Caki2 (cell line): ENCODE measurements at places on chromosomes 2 and 18. TPM values are rescaled to one million over a fixed set of nuclear protein-coding genes. Genes with fewer than 3 reads are reported as not detected.

Gene SLC35F6
- total RNA-seq, result 59.5 and 61.8 TPM in 2 replicates

Gene MAP3K20
- total RNA-seq, result 22.2 and 25.0 TPM in 2 replicates

Gene MOGAT1
- not detected in 2 replicates for total RNA-seq

Gene GPBAR1
- total RNA-seq, result 0.12 TPM in 1 of 2 replicates, not detected in the other

Gene ANKRD36C
- total RNA-seq, result 7.9 and 9.1 TPM in 2 replicates

Gene DQX1
- total RNA-seq, result not detected in 2 replicates

Gene INPP4A
- 8.9 and 19.0 TPM in 2 replicates for total RNA-seq

Gene SLC11A1
- 1.4 and 3.0 TPM in 2 replicates for total RNA-seq

Gene PLGLB2
- total RNA-seq, result not detected in 2 replicates
